Effector CD4-positive, alpha-beta T cell (primary cell): ENCODE measurements at places on chromosomes 4 and X.
A peak's percentile ranks its signal among the peaks of the same experiment; 100 is the strongest.

DNA sequence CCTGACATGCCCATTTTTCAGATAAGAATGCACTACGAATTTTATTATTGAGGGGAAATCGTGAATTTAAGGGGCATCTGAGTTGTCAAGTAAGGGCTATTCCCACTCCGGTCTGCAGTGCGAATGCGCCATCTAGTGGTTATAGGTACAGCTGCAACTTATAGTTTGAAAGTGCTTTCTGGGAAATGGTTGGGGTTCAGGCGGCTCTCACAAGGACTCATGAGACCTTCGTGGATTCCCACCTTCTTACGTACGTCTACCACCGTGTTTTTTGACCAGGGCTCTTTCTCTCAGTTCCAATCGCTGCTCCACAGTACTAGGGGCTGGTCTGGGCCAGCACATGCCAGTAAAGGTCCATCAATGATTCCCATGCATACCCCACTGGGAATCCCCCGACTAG is 12.3 kb downstream of the MSL3 start:
- peak; percentile 50 for DNase-seq

DNA sequence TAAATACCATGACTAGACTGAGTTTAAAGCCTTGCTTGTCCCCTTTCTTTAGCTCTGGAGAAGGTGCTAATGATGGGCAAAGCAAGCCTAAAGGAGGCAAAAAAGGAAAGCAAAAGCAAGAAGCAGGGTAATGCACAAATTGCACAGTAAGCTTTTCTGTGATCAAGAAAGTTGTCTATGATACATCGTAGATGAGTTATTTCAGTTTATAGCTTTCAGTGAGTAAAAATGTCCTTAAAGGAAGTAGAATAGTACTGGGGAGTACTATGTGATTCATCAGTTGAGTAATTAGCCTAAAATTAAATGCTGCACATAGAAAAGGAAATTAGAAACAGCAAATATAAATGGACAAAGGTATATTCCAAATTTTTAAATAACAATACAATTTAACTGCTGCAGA is 50.2 kb upstream of the PDE5A start:
- no peak for DNase-seq

GRCh38 chr4:1772853-1773538 is 20.1 kb upstream of the FGFR3 start:
- DNase-seq = no peak

DNA sequence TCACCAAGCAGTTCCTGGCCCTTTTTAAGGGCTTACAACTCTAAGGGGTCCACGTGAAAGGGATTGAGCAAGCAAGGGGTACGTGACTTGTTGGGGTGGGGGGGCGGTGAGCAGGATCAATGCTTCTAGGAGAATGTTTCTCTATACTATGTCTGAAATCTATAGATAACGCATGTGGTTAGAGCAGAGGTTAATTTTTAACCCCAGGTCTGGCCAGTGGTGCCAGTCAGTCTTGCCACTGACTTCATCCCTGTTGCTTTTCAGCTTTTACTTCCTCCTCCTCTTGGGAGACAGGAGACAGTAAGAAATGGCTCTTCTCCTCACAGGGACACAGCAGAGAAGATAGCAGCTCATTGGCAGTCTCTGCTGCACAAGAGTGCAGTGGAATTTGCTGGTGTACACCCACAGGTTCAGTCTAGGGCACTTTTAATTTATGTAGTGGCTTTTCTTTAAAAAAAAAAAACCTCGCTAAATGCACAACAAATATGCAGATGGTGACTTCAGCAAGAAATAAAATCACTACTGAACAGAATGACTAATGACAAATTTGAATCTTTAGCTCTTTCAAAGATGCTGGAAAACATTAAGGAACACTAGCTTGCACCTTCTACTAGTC is 190.5 kb downstream of the CCNG2 start:
- no peak for DNase-seq

DNA sequence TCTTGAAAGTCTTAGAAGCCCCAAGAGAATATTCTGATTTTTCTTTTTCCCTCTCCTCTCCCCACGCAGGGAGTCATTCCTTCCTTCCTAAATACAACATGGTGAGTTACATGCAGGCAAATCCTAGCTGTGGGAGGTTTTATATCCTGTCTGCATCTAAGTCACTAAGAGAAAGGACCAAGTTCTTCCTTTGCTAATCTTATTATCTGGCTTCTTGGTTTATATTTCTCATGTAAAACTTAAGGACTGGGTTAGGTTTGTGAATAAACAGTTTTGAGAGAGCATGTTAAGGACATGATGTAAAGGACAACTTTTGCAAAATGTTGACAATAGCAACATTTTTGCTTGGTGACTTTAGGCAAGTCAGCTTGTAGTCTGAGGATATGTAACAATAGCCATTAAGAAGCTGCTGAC is 5.1 kb upstream of the CXCL9 start:
- DNase-seq = no peak

- DNase-seq = no peak
These were observed 512.7 kb upstream of the FAT1 start for GRCh38 chr4:187236209-187236890.

GRCh38 chrX:84182516-84182915 is 5.5 kb downstream of the RPS6KA6 start:
- no peak for DNase-seq

- DNase-seq = no peak
These were observed 143.0 kb downstream of the CXXC4 start for GRCh38 chr4:104351706-104352105.

- DNase-seq = no peak
These were observed 85.9 kb downstream of the ARSJ start for GRCh38 chr4:113893546-113893945.

DNA sequence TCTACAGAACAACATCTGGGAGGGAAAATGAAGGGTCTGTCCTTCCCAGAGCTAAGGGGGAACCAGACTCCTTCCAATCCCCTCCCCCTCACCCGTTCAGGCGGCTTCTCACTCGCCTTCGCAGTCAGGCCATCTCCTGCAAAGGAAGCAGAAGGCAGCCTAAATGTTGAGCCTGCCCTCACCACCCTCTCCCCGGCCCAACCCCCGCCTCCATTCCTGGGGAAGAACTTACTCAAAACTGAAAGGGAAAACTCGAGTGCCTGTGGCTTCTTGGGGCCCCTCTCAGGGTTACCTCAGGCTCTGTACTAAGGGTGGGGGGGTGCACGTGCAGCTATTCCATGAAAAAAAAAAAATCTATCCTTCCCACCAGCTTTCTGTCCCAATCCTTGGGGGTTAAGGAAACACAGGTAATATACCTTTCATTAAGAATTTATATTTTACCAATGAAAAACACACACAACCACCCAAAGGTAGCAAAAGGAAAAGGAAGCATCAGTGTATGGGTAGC is 2.4 kb downstream of the ZMYM3 start:
- DNase-seq = no peak

GRCh38 chrX:7119950-7120877 is 27.3 kb upstream of the STS start:
- no peak for DNase-seq

GRCh38 chr4:80243274-80244018 is 23.0 kb upstream of the FGF5 start:
- DNase-seq = no peak

DNA sequence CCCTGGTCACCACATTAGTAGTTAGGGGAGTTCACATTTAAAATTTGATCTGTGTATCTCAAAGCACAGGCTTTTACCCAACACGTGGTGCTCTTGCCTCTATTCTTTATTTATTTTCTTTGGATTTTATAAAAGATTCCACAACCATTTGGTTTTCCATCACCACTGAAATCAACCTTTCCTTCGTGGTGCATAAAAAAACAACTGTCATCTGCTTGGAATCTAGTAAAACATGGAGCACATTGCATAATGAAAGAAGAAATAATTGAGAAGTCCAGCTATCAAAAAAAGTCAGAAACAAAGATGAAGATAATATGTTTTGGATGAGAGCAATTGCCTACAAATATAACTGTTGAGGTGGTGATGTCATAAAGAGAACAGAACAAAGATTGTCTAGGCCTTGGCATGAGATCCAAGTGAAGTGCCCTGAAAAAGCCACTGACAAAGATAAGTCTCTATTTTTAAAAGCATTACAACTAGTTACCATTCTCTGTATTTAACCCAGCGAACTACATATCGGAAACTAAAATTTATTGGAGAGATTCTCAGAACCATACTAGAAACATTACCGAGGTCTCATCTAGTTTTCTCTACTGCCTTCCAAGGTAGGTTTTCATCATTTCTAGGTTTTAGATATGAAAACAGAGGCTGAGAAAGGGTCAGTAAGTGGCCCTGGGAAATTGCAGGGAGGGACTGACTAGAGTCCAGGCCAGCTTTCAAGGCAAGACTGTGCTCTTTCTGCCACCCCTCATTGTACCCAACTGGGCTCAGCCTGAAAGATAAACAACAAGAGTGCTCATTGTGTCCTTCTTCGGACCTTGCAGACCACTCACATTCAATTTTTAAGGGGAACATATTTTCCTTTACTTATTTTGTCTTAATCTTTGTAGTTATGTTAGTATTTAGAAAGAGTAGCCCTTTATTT is 127.3 kb downstream of the MAD2L1 start:
- DNase-seq = no peak

GRCh38 chrX:85993539-85994197 is 53.7 kb downstream of the CHM start:
- DNase-seq = no peak

DNA sequence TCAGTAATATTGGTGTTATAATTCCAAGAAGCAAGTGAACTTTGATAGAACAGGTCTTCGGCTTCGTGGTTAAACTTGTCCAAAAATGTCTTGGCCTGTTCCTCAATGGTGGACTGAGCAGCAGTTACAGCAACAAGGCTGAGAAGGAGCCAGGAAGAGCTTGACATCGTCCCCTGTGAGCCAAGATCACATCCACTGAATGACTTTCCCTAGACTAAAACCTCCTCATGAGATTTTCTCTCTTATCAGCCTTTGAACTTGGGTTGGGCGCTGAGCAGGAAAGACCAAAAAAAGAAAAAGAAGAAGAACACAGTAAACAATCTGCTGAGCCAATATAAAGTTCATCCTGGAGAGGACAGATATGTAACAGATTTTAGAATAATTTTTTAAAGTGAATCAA is at the start of gene ACE2:
ACE2 (minus strand) TSS at position 216 of the 400 bp plus-strand sequence; CDS start at position 167, 49 bp downstream.
- DNase-seq = no peak

- no peak for DNase-seq
These were observed 45.9 kb upstream of the F9 start for GRCh38 chrX:139484591-139484990.

- no peak for DNase-seq
These were observed 137.3 kb upstream of the PDLIM3 start for GRCh38 chr4:185672618-185673017.

DNA sequence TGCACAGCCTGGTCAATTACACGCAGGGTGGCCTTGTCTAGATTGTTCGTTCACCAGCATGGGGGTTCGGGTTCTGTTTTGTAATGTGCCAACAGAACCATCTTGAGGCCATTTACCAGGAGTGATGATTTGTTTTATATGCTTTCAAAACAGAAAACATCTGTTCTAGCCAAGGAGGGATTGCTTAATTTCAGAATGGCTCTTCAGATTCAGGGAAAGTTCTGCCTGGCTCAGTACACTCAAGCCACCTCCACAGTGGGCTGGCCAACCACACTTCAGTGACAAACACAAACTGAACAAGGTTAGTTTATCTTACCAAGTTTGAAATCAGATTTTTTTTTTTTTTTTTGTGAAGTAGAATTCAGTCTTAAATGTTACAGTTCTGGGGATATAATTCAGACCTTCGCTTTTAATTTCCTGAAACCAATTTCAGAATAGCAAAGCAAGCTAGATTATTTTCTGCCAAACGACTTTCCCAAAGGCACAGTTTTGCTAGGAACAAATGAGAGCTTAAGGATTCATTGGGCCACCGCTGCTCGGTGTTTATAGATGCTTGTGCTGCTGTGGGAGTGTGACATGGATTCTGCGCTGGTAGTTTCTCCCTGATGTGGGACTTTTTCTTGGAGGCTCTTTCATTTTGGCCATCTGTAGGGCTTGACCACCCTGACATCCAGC is 23.4 kb downstream of the SMS start:
- no peak for DNase-seq

- DNase-seq = no peak
These were observed 29.2 kb downstream of the SULT1E1 start for GRCh38 chr4:69830560-69831269.

DNA sequence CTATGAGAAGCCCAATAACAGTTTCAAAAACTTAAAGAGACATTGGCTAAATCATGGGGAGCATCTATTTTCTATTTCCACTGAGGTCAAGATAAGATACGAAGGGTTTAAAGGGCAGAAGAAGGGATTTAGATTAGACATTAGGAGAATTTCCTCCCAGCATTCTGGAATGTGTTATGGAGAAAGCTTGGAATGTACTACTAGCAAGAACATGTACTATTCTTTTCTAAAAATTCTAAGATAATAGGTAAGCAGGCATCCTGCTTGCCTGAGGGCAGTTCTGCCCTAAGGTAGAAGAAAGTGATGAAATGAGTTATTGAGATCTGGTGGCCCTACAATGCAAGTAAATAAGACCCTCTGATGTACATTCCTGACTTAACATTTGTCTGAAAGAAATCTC is 279.2 kb downstream of the NR3C2 start:
- no peak for DNase-seq

GRCh38 chrX:10557166-10557565 is 63.2 kb downstream of the MID1 start:
- no peak for DNase-seq
